SK-N-SH (cell line): ENCODE measurements at places on chromosomes 5 and 9. TPM values are rescaled to one million over a fixed set of nuclear protein-coding genes. Genes with fewer than 3 reads are reported as not detected.

Gene DDX4
- polyA plus RNA-seq = not detected in 2 replicates

Gene SLC6A7
- polyA plus RNA-seq = not detected in 2 replicates

Gene FOXD4L3
- 0.06 and 0.10 TPM in 2 replicates for polyA plus RNA-seq

Gene BRINP1
- polyA plus RNA-seq = 0.34 and 0.41 TPM in 2 replicates

Gene NFIL3
- polyA plus RNA-seq = 6.8 and 9.3 TPM in 2 replicates

Gene PCDHGA11
- 0.18 and 0.23 TPM in 2 replicates for polyA plus RNA-seq

Gene CATSPER3
- polyA plus RNA-seq = 0.26 and 0.37 TPM in 2 replicates

Gene PRUNE2
- 13.0 and 28.6 TPM in 2 replicates for polyA plus RNA-seq

Gene SPAG8
- polyA plus RNA-seq = 1.5 and 2.8 TPM in 2 replicates

Gene ANXA2R
- 1.7 and 1.9 TPM in 2 replicates for polyA plus RNA-seq

Gene CKS2
- polyA plus RNA-seq = 277 and 362 TPM in 2 replicates

Gene ARRDC3
- polyA plus RNA-seq = 24.6 and 26.0 TPM in 2 replicates

Gene DIAPH1
- polyA plus RNA-seq = 28.2 and 30.4 TPM in 2 replicates

Gene ZNF189
- 2.9 and 3.4 TPM in 2 replicates for polyA plus RNA-seq

Gene MLLT3
- polyA plus RNA-seq = 3.9 and 6.2 TPM in 2 replicates

Gene PFN3
- polyA plus RNA-seq = not detected in 2 replicates

Gene GDF9
- polyA plus RNA-seq = 0.82 and 1.2 TPM in 2 replicates

Gene WNT8A
- not detected in 2 replicates for polyA plus RNA-seq

Gene ZNF618
- 5.0 and 6.2 TPM in 2 replicates for polyA plus RNA-seq

Gene MSMP
- 1.2 TPM in 2 replicates for polyA plus RNA-seq

Gene GFI1B
- polyA plus RNA-seq = 0.03 TPM in 1 of 2 replicates, not detected in the other

Gene GABRG2
- not detected in 2 replicates for polyA plus RNA-seq

Gene ACTL7A
- not detected in 2 replicates for polyA plus RNA-seq

Gene FAM13B
- polyA plus RNA-seq = 13.0 and 18.2 TPM in 2 replicates

Gene PCDHGA12
- 0.03 and 0.05 TPM in 2 replicates for polyA plus RNA-seq

Gene MEIKIN
- not detected in 2 replicates for polyA plus RNA-seq

Gene PRDM9
- not detected in 2 replicates for polyA plus RNA-seq

Gene DAP
- polyA plus RNA-seq = 60.3 and 78.2 TPM in 2 replicates

Gene VCAN
- polyA plus RNA-seq = 142 and 147 TPM in 2 replicates

Gene GFRA3
- polyA plus RNA-seq = 0.11 and 0.15 TPM in 2 replicates

Gene KCNIP1
- polyA plus RNA-seq = 1.1 and 1.3 TPM in 2 replicates

Gene CTSV
- 3.1 TPM in 2 replicates for polyA plus RNA-seq

Gene GARNL3
- 9.1 and 10.4 TPM in 2 replicates for polyA plus RNA-seq

Gene CAMK4
- polyA plus RNA-seq = 4.1 and 4.6 TPM in 2 replicates

Gene GRXCR2
- polyA plus RNA-seq = not detected in 2 replicates

Gene PCDHB14
- 9.7 and 10.6 TPM in 2 replicates for polyA plus RNA-seq

Gene CTXN3
- polyA plus RNA-seq = not detected in 2 replicates

Gene ISL1
- 15.2 and 15.5 TPM in 2 replicates for polyA plus RNA-seq

Gene IL3
- not detected in 2 replicates for polyA plus RNA-seq

Gene PCDHA8
- polyA plus RNA-seq = 0.54 and 0.63 TPM in 2 replicates

Gene CPLANE1
- 3.6 TPM in 2 replicates for polyA plus RNA-seq

Gene MYORG
- polyA plus RNA-seq = 0.97 and 1.1 TPM in 2 replicates

Gene KCNT1
- polyA plus RNA-seq = 0.08 and 0.26 TPM in 2 replicates

Gene RNF183
- polyA plus RNA-seq = not detected in 2 replicates

Gene PLCXD3
- 0.15 and 0.34 TPM in 2 replicates for polyA plus RNA-seq

Gene SLC6A19
- not detected in 2 replicates for polyA plus RNA-seq

Gene SH2D3C
- 0.15 and 0.52 TPM in 2 replicates for polyA plus RNA-seq

Gene FBXW2
- polyA plus RNA-seq = 40.1 and 47.6 TPM in 2 replicates

Gene FOXD4
- polyA plus RNA-seq = 0.34 and 0.38 TPM in 2 replicates

Gene PTPRD
- 0.08 and 0.15 TPM in 2 replicates for polyA plus RNA-seq

Gene BTNL8
- not detected in 2 replicates for polyA plus RNA-seq

Gene TAF11L5
- polyA plus RNA-seq = not detected in 2 replicates

Gene TMEM215
- not detected in 2 replicates for polyA plus RNA-seq

Gene ENTPD2
- polyA plus RNA-seq = not detected in 2 replicates

Gene CSF2
- polyA plus RNA-seq = 0.70 and 0.97 TPM in 2 replicates

Gene KIF4B
- polyA plus RNA-seq = 0.02 and 0.03 TPM in 2 replicates

Gene TLR4
- polyA plus RNA-seq = 0.85 and 1.2 TPM in 2 replicates
